Stimulated activated CD4-positive, alpha-beta T cell treated with anti-CD3 and anti-CD28 coated beads, Interleukin-1b, Interleukin-23, amount 100 ng/mL, for 24 hours (primary cell): ENCODE measurements at places on chromosomes 12 and 14.

DNA sequence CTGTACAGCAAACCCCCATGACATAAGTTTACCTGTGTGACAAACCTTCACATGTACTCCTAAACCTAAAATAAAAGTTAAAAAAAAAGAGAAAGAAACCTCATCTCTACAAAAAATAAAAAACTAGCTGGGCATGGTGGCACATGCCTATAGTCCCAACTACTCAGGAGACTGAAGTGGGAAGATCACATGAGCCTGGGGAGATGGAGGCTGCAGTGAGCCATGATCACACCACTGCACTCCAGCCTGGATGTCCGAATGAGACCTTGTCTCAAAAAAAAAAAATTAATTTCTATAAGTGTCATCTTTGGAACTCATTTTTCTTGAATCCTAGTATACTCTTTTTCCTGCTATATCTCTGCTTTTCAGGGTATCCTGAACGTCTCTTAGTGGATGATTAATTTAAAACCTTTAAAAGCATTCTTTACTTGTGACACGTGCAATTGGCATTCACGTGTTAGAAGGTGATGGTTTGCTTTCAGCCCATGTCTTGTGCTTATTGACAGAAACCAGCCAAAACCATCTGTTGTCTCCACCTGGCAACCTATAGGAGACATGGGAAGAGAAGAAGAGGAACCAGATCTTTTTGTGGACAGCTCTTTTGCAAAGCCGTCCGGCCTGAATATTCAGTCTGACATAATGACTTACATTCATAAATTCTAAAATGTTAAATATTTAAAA lies 30.6 kb upstream of the PPFIBP1 start:
- no peak for DNase-seq

DNA sequence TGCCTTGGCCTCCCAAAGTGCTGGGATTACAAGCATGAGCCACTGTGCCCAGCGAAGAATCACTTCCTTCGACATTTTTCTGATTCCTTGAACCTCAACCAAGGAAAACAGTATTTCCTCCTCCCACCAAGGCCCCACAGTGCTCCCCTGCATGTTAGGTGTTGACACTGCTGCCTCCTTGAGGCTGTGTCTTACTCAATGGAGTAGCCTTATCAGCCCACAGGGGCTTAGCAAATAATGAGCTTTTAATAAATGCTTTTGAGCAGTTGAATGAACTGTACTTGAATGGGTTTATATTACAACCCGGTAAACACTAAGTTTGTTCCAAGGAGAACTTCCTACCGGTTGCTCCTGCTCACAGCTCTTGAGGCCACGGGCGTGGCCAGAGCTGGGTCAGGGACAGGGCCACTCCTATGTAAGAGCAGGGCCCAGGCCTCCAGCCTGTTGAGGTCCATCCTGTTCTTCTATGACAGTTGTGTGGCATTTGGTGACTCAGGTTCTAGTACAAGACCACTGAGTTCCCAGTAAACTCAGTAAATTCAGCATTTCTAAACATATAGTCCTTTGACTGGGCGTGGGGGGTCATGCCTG lies 36.8 kb upstream of the TUBA1A start:
- DNase-seq, result no peak

- no peak for DNase-seq
These were observed 5.4 kb downstream of the FLRT2 start for GRCh38 chr14:85535321-85535720.

GRCh38 chr14:34258318-34258717 lies 203.7 kb downstream of the SPTSSA start:
- DNase-seq, result no peak

GRCh38 chr14:49691031-49691430 lies 1.9 kb upstream of the KLHDC1 start:
- DNase-seq, result no peak

- DNase-seq, result no peak
These were observed 47.6 kb downstream of the TMEM132C start for GRCh38 chr12:128314611-128315010.

DNA sequence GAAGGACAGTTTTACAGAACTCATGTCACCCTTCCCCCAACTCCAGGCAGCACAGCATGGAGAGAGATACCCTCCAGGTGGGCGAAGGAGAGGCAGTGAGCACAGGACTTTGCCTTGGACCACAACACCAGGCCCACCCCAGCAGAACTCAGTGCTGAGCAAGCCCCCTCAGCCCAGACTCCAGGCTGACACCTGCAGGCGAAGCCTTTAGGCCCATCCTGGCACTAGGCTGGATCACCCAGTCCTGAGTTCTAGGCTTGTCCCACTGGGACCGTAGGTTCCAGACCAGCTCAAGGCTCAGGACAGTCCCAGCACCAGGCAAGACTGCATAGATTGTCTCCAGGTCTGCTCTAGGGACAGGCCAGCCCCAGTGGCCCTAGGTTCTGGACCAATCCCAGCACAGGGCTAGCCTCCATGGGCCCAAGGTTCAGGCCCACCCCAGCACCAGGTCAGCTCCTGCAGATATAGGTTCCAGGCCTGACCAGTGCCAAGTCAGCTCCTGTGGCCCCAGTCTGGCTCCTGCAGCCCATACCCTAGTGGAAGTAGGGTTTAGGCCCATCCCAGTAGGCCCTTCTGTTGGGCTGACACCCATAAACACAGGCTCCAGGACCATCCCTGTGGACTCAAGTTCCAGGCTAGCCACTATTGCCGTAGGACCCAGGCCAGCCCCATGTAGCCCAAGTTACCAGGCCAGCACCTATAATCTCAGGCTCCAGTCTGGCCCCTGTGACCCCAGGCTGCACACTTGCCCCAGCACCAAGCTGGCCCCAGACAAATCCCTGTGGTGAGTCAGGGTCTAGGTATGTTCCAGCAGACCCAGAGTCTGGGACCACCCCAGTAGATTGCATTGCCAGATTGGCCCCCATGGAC lies 9.4 kb downstream of the WASHC3 start:
- DNase-seq, result no peak

- DNase-seq, result no peak
These were observed 198.7 kb downstream of the SYT1 start for GRCh38 chr12:79063258-79063657.

- no peak for DNase-seq
These were observed 161.3 kb downstream of the KITLG start for GRCh38 chr12:88418856-88419497.

- DNase-seq, result no peak
These were observed 127.7 kb upstream of the FOXN3 start for GRCh38 chr14:89544636-89545301.

DNA sequence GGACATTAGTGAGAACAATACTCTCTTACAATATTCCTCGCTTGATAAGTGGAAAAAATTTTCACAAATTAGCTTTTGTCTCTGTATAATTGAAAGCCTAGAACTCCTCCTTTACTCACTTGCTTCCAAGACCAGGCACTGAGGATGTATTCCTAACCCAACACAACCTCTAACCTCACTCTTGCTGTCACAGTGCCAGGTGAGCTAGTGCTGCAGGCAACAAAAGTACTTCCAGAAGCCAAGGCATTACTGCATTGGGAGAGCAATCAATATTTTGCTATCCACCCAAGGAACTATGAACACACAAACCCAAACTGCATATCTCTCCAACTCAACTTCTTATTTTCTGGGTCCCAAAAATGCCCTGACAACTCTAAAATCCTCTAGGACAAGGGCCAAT lies 1081.0 kb downstream of the VRK1 start:
- DNase-seq, result no peak

GRCh38 chr12:112820796-112821195 lies 29.2 kb downstream of the RPH3A start:
- DNase-seq, result no peak
